H4 (cell line): ENCODE measurements at places on chromosomes 1 and 21. TPM values are rescaled to one million over a fixed set of nuclear protein-coding genes. Genes with fewer than 3 reads are reported as not detected.

IRF2BP2 gene
- total RNA-seq = 34.3 and 43.4 TPM in 2 replicates

SPRR2A gene
- not detected in 2 replicates for total RNA-seq

LCE1B gene
- total RNA-seq = not detected in 2 replicates

RUNX1 gene
- 4.6 and 4.9 TPM in 2 replicates for total RNA-seq

SERPINC1 gene
- total RNA-seq = not detected in 2 replicates

PTGFR gene
- total RNA-seq = 0.12 and 0.39 TPM in 2 replicates

KISS1 gene
- total RNA-seq = not detected in 2 replicates

PLEKHG5 gene
- total RNA-seq = 1.3 and 1.6 TPM in 2 replicates

C4BPA gene
- total RNA-seq = 0.15 TPM in 1 of 2 replicates, not detected in the other

ZFP69B gene
- total RNA-seq = 3.5 and 5.2 TPM in 2 replicates

VASH2 gene
- 0.31 and 2.5 TPM in 2 replicates for total RNA-seq

SELENBP1 gene
- total RNA-seq = 3.3 and 5.8 TPM in 2 replicates

TTC3 gene
- 67.4 and 71.9 TPM in 2 replicates for total RNA-seq

SH2D2A gene
- total RNA-seq = 2.5 TPM in 2 replicates

ARL8A gene
- 19.4 and 21.6 TPM in 2 replicates for total RNA-seq

FALEC gene
- total RNA-seq = not detected in 2 replicates

L1TD1 gene
- total RNA-seq = not detected in 2 replicates

FABP3 gene
- not detected in 2 replicates for total RNA-seq

KCNT2 gene
- 0.18 and 0.56 TPM in 2 replicates for total RNA-seq

SPRR2F gene
- not detected in 2 replicates for total RNA-seq

CPLANE2 gene
- total RNA-seq = 4.7 and 8.5 TPM in 2 replicates

CFAP74 gene
- not detected in 2 replicates for total RNA-seq

APCS gene
- total RNA-seq = not detected in 2 replicates

NHLH1 gene
- 0.04 TPM in 1 of 2 replicates, not detected in the other for total RNA-seq

TMEM51 gene
- 3.0 and 5.8 TPM in 2 replicates for total RNA-seq

FAM20B gene
- total RNA-seq = 27.5 and 28.3 TPM in 2 replicates

FOXO6 gene
- 0.35 and 0.45 TPM in 2 replicates for total RNA-seq

ACBD3 gene
- total RNA-seq = 25.7 and 39.4 TPM in 2 replicates

ADORA3 gene
- total RNA-seq = not detected in 2 replicates

C1orf74 gene
- 5.0 and 6.1 TPM in 2 replicates for total RNA-seq

KCND3 gene
- 0.08 and 0.14 TPM in 2 replicates for total RNA-seq

EPB41 gene
- total RNA-seq = 26.2 and 26.9 TPM in 2 replicates

KRTAP21-2 gene
- not detected in 2 replicates for total RNA-seq

EXTL1 gene
- not detected in 2 replicates for total RNA-seq

VN1R5 gene
- not detected in 2 replicates for total RNA-seq

GPR3 gene
- 0.23 and 1.1 TPM in 2 replicates for total RNA-seq

DDR2 gene
- 35.5 and 36.5 TPM in 2 replicates for total RNA-seq

CHI3L2 gene
- not detected in 2 replicates for total RNA-seq

LENEP gene
- total RNA-seq = not detected in 2 replicates

TPTE gene
- 3.7 and 4.5 TPM in 2 replicates for total RNA-seq

RAB3B gene
- 0.43 and 0.54 TPM in 2 replicates for total RNA-seq

RHBG gene
- 0.06 TPM in 1 of 2 replicates, not detected in the other for total RNA-seq

OR2T35 gene
- total RNA-seq = not detected in 2 replicates

S100A12 gene
- total RNA-seq = not detected in 2 replicates

TFAP2E gene
- total RNA-seq = not detected in 2 replicates

PIK3R3 gene
- total RNA-seq = 14.9 and 16.4 TPM in 2 replicates

IPO9 gene
- 18.0 and 24.8 TPM in 2 replicates for total RNA-seq

NPR1 gene
- not detected in 2 replicates for total RNA-seq

ZNF672 gene
- total RNA-seq = 14.4 and 14.7 TPM in 2 replicates

LCE2C gene
- total RNA-seq = not detected in 2 replicates

TMEM183A gene
- total RNA-seq = 82.8 and 82.9 TPM in 2 replicates

SLC1A7 gene
- 0.60 and 2.4 TPM in 2 replicates for total RNA-seq

MACF1 gene
- total RNA-seq = 34.1 and 38.6 TPM in 2 replicates

OR2L13 gene
- 0.12 TPM in 1 of 2 replicates, not detected in the other for total RNA-seq

OPRD1 gene
- total RNA-seq = not detected in 2 replicates

SERBP1 gene
- total RNA-seq = 263 and 300 TPM in 2 replicates

LIPI gene
- not detected in 2 replicates for total RNA-seq

TMEM269 gene
- 0.04 and 0.08 TPM in 2 replicates for total RNA-seq
